ENCODE measurements at places on chromosomes 6 and 20. TPM values are rescaled to one million over a fixed set of nuclear protein-coding genes. Genes with fewer than 3 reads are reported as not detected.

HCK gene
- total RNA-seq = 15.5 TPM

OR12D3 gene
- not detected for total RNA-seq

BPIFB1 gene
- not detected for total RNA-seq

DNA sequence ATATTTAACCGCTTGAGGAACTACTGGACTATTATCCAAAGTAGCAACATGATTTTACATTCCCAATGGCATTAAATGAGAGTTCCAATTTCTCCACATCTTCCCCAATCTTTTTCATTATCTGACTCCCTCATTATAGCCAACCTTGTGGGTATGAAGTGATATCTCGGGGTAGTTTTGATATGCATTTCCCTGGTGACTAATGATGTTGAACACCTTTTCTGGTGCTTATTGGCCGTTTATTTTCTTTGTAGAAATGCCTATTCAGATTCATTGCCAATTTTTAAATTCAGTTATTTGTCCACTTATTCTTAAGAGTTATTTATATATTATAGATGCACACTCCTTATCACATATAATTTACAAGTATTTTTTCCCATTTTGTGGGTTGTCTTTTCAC, 129.0 kb downstream of the MMS22L start:
- no peak for DNase-seq

GRCh38 chr6:81938014-81938856, 185.8 kb upstream of the TENT5A start:
- peak; percentile 3 for DNase-seq

GRCh38 chr6:81608776-81609175, 143.7 kb downstream of the TENT5A start:
- DNase-seq = no peak

- DNase-seq = no peak
Observed at GRCh38 chr6:115765966-115766365, 294.7 kb downstream of the FRK start.

GRCh38 chr6:43724914-43725642, 37.5 kb upstream of the MRPS18A start:
- DNase-seq = peak; percentile 42

Measured in adrenal gland (tissue), 19 donors.